Stimulated activated naive CD4-positive, alpha-beta T cell (primary cell): ENCODE measurements at places on chromosomes 12 and 14.

- no peak for DNase-seq
Measured at GRCh38 chr14:61560323-61560722, 135.0 kb upstream of the HIF1A start.

DNA sequence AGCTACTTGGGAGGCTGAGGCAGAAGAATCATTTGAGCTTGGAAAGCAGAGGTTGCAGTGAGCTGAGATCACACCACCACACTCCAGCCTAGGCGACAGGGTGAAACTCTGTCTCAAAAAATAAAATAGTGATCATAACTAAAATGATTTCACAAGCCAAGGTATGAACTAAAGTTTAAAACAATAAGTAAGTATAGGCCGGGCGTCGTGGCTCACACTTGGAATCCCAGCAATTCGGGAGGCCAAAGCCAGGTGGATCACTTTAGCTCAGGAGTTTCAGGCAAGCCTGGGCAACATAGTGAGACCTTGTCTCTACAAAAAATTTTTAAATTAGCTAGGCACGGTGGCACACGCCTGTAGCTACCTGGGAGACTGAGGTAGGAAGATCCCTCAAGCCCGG, 27.4 kb downstream of the BLTP3B start:
- DNase-seq: no peak

GRCh38 chr14:24847568-24848095, 202.3 kb downstream of the STXBP6 start:
- DNase-seq: no peak

GRCh38 chr12:49793620-49794019, 34.6 kb downstream of the NCKAP5L start:
- DNase-seq: no peak

DNA sequence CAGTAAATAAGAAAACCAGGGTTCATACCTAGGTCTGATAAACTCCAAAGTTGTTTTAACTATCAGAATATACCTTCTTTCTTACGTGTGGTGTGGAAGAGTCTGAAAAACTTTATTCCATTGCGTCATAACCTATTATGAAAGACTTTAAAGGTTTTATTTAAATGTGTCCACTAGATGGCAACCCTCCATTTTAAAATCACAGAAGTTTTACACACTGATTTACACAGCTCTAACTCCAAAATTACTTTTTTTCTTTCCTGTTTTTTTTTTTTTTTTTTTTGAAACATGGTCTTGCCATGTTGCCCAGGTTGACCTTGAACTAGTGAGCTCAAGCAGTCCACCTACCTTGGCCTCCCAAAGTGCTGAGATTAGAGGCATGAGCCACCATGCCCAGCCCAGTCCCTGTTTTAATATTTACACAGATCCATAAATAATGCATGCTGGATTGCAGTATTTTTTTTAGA, 17.3 kb upstream of the TMPRSS12 start:
- DNase-seq: no peak

DNA sequence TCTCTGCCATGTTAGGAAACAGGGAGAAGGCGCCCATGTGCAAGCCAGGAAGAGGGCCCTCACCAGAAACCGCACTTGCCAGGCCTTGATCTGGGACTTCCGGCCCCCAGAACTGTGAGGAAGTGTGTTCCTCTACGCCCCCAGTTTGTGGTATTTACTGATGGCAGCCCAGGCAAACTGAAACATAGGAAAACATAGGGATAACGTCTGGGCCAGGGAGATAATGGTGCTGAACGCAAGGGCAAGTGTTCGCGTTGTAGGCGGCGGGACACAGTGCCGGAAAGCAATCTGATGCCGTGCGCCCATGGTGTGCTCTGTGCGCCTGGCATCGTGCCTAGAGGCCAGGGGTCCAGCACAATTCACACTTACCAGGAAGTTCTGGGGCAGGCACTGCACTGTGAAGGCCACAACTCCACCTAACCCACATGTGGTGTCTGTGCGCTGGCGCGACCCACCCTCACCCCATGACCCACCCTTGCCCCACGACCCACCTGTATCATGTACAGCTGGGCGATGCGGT, 53.6 kb downstream of the ARL6IP4 start:
- DNase-seq: no peak

DNA sequence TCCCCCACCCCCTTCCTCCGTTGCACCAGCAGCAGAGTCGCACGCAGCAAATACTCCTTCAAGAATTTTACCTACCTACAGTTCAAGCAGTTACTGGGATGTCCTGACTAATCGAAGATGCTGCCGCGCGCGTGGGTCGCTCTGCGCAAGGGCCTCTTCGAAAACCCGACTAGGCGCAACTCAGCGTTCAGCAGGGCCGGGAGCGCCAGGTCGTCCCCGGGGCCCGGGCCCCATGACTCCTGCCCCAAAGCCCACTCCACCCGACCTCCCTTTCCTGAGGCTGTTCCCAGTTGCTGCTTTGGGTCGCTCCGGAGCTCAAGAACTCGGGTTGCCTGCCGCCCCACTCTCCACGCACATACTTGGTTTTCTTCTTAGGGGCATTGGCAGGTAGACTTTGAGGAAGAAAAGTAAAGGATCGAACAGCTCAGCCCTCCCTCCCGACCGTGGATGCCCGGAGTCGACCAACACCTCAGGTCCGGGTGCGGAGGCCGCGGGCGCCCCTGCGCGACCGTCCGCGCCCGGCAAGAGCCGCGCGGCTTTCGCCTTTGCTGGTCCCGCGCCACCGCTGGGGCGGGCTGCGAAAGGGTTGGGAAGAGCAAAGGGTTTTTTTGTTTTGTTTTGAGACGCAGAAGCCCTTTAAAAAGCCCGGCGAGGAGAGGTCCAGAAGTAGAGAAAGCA, 1.9 kb downstream of the BMP4 start:
- DNase-seq: no peak
